ENCODE measurements at places on chromosomes 1 and 21. TPM values are rescaled to one million over a fixed set of nuclear protein-coding genes. Genes with fewer than 3 reads are reported as not detected.
A peak's percentile ranks its signal among the peaks of the same experiment; 100 is the strongest.

- no peak overlapping the region for H3K4me3 ChIP-seq
- H3K27me3 ChIP-seq, result no peaks in the 10 kb centered on the region
- no peak for DNase-seq
- no peaks in the 10 kb centered on the region for H3K4me1 ChIP-seq
These were observed 148.2 kb downstream of the FCRL5 start for GRCh38 chr1:157404063-157404501.

The LAMB3 gene
- 1.3 TPM for total RNA-seq

The FLG2 gene
- total RNA-seq, result not detected

- H3K4me1 ChIP-seq, result peaks cover 54% of the 10 kb centered on the region
These were observed 24.6 kb upstream of the PRSS38 start for GRCh38 chr1:227790868-227791267.

- H3K27me3 ChIP-seq, result no peaks in the 10 kb centered on the region
- no peak overlapping the region for H3K4me3 ChIP-seq
- no peak for DNase-seq
- H3K4me1 ChIP-seq, result no peaks in the 10 kb centered on the region
- H3K27ac ChIP-seq, result no peak overlapping the region
These were observed 394.8 kb downstream of the PTPRC start for GRCh38 chr1:199033661-199034060.

- H3K36me3 ChIP-seq, result no peaks in the 10 kb centered on the region
- no peak overlapping the region for H3K4me3 ChIP-seq
- H3K27ac ChIP-seq, result no peak overlapping the region
- H3K4me1 ChIP-seq, result no peaks in the 10 kb centered on the region
These were observed 413.9 kb downstream of the RPS6KC1 start for GRCh38 chr1:213464786-213465460.

GRCh38 chr1:204357551-204358490, 1.9 kb downstream of the PLEKHA6 start:
- peaks cover 40% of the 10 kb centered on the region for H3K4me1 ChIP-seq
- peak overlapping the region; percentile 43 for H3K4me3 ChIP-seq
- H3K36me3 ChIP-seq, result peaks cover 3% of the 10 kb centered on the region
- DNase-seq, result peak; percentile 84
- no peaks in the 10 kb centered on the region for H3K27me3 ChIP-seq

The CCDC181 gene
- total RNA-seq, result 6.1 TPM

The ADCY10 gene
- total RNA-seq, result 0.79 TPM

DNA sequence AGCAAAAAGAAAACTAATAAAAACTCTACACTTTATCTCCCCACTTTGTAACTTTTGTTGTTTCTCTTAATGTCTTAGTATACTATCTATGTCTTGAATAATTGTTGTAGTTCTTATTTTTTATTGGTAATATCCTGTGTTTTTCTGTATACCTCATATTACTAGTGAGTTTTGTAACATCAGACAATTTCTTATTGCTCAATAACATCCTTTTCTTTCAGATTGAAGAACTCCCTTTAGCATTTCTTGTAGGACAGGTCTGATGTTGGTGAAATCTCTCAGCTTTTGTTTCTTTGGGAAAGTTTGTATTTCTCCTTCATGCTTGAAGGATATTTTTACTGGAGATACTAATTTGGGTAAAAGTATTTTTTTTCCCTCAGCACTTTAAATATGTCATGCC, 79.8 kb upstream of the LRRC8B start:
- no peaks in the 10 kb centered on the region for H3K36me3 ChIP-seq
- H3K27me3 ChIP-seq, result no peaks in the 10 kb centered on the region
- no peak overlapping the region for H3K27ac ChIP-seq

The CFHR2 gene
- not detected for total RNA-seq

DNA sequence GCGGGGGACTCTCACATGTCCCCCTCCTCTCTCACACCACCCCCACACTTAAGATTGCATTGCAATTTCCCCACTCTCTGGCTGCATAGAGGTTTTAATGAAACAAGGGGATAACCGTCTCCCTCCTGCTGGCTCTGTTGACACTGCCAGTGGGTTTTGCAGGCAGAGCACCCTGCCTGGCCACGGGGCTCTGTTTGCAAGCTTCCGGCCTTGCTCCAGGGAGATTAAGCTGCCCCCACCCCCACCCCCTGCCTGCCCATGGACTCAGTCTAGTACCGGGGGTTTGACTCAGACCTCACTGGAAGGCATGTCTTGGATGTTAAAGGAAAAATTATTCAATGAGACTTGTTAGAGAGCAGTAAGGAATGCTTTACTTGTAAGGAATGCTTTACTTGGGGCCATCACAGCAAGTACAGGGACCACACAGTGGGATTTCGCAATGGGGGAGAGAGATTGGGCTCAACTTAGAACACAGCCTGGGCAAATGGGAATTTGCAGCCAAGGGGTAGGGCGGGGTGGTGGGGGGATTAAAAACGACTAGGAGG, 101.0 kb downstream of the AJAP1 start:
- H3K27ac ChIP-seq, result no peak overlapping the region
- no peak overlapping the region for H3K4me3 ChIP-seq
- H3K36me3 ChIP-seq, result peaks cover 10% of the 10 kb centered on the region
- H3K4me1 ChIP-seq, result peaks cover 41% of the 10 kb centered on the region

DNA sequence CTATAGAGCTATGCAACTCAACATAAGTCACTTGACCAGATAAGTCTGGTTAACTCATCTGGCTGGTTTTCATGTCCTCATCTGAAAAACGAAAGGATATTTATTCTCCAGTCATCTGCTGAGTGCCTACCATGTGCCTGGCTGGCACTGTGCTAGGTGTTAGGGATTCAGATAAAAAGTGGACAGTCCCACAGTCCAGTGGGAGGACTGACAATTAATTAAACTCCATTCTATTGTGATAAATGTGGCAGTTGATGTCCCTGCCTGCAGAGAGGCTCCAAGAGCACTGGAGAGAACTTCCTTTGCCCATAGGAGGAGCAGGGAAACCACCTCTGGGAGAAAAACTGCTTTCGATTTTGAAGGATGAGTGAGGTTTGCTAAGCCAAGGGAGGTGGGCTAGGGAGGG, 5.4 kb downstream of the NUAK2 start:
- H3K27me3 ChIP-seq, result no peaks in the 10 kb centered on the region
- peaks cover 36% of the 10 kb centered on the region for H3K4me1 ChIP-seq
- H3K36me3 ChIP-seq, result no peaks in the 10 kb centered on the region
- H3K27ac ChIP-seq, result no peak overlapping the region
- DNase-seq, result no peak
- no peak overlapping the region for H3K4me3 ChIP-seq

- no peak overlapping the region for H3K27ac ChIP-seq
- H3K36me3 ChIP-seq, result peaks cover 18% of the 10 kb centered on the region
- peak; percentile 15 for DNase-seq
- H3K27me3 ChIP-seq, result no peaks in the 10 kb centered on the region
- no peaks in the 10 kb centered on the region for H3K4me1 ChIP-seq
These were observed 93.7 kb downstream of the TTC3 start for GRCh38 chr21:37166733-37167132.

DNA sequence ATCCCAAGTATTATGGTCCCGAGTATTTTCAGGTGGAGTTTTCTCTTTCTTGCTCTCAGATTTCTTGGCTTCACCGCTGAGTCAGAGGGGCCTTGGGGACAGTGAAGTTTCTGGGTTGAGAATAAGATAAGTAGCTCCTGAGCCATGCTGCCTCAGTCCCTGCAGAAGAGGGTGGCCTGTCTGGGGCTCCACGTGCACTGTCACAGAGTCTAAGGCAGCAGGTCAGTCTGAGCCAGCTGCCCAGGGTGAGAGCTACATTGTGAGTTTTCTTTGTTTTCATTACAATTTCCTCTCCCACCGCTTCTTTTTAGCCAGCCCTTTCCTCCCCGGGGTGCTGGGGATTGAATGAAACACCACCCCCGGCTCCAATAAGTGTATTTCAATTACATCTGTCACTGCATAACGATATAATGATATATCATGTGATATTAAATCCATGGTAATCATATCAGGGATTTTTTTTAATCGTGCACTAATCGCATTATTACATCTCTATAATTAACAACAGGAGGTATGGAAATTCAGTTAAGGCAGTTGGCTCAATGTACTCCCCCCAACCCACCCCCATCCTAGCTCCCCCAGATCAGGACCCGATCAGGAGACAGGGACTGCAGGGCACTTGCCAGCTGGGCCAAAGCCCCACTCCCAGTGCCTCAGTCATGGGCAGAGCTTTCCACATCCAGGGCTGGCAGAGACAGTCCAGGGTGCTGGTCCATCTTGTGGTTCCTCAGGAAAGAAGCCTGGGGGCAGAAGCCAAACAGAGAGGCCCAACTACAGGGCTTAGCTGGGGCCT, 43.7 kb downstream of the DMAP1 start:
- H3K4me3 ChIP-seq, result no peak overlapping the region
- DNase-seq, result peak; percentile 50
- H3K4me1 ChIP-seq, result peaks cover 13% of the 10 kb centered on the region
- no peaks in the 10 kb centered on the region for H3K27me3 ChIP-seq
- peaks cover 22% of the 10 kb centered on the region for H3K36me3 ChIP-seq

GRCh38 chr1:22903113-22903512, 69.6 kb downstream of the LACTBL1 start:
- H3K4me3 ChIP-seq, result no peak overlapping the region
- H3K36me3 ChIP-seq, result peaks cover 29% of the 10 kb centered on the region
- no peak overlapping the region for H3K27ac ChIP-seq
- no peaks in the 10 kb centered on the region for H3K4me1 ChIP-seq

DNA sequence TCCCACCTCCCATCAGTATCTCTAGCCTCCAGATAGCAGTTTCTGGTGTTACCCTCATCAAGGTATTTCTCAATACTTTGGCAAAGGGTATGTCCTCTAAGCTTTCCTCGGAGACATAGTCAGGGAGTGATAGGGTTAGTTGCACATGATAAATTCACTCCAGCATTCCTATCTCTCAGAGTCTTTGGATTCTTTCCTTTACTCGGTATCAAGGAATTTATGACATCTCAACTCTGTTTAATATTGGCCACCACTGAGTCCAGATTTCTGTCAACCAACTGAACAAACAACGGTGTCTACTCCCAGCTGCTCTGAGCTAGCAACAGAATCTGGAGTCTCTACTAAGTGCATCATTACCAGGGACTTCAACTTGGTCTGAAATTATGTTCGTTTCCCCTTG, 233.4 kb downstream of the TM2D1 start:
- DNase-seq, result no peak
- no peak overlapping the region for H3K27ac ChIP-seq
- H3K4me1 ChIP-seq, result no peaks in the 10 kb centered on the region
- no peaks in the 10 kb centered on the region for H3K27me3 ChIP-seq
- no peaks in the 10 kb centered on the region for H3K36me3 ChIP-seq
- no peak overlapping the region for H3K4me3 ChIP-seq

The APCS gene
- not detected for total RNA-seq

DNA sequence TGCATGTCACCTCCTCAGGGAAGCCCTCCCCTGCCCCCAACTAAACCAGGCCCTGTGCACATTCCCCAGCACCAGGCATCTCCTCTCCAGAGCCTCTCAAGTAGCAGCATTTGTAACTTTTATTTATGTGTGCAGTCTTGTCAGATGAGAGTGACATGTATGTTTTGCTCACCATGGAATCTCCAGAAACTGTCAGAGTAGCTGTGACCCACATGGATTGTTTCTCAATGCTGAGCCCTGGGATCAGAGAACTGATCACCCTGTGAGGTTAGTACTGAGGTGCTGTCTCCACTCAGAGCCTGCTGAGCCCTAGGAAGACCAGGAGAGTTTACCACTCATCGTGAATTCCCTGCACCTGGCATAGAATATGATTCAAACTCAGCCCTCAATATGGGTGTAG, 190.9 kb upstream of the EDN2 start:
- H3K27me3 ChIP-seq, result peaks cover 2% of the 10 kb centered on the region
- no peak overlapping the region for H3K4me3 ChIP-seq
- H3K27ac ChIP-seq, result no peak overlapping the region
- peaks cover 29% of the 10 kb centered on the region for H3K4me1 ChIP-seq
- no peaks in the 10 kb centered on the region for H3K36me3 ChIP-seq

- peak overlapping the region; percentile 83 for H3K4me3 ChIP-seq
- H3K27ac ChIP-seq, result peak overlapping the region; percentile 79
- no peaks in the 10 kb centered on the region for H3K36me3 ChIP-seq
- DNase-seq, result peak; percentile 82
These were observed 868 bp downstream of the C1orf21 start for GRCh38 chr1:184387476-184388318.

DNA sequence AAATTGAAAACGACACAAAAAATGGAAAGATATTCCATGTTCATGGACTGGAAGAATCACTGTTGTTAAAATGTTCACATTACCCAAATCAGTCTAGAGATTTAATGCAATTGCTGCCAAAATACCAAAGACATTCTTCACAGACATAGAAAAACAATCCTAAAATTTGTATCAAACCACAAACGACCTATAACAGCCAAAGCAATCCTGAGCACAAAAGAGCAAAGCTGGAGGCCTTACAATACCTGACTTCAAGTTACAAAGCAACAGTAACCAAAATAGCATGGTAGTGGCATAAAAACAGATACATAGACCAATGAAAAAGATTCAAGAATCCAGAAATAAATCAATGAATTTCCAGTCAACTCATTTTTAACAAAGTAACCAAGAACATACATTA, 1077.3 kb downstream of the KCNT2 start:
- no peaks in the 10 kb centered on the region for H3K4me1 ChIP-seq
- no peaks in the 10 kb centered on the region for H3K36me3 ChIP-seq
- H3K4me3 ChIP-seq, result no peak overlapping the region
- no peak for DNase-seq

DNA sequence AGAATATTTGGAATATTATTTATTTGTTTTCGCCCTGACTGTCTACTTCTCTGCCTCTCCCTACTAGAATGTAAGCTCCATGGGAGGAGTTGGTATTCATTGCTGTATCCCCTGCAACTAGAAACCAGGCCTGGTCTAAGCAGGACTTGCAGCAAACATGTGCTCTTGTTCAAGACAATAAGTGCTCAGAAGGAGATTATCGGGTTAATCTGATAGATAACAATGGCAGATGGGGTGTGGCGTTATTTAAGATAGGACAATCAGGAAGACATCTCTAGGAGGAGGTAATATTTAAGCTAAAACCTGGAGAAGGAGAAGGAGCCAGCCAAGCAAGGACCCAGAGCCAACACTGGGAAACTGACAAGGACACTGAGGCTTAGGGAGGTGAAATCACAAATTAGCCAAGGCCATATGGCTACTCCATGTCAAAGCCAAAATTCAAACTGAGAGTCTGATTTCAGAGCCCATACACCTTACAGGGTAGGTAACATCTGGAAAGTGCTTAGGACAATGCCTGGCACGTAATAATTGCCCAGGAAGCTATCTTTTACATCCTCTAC, 41.5 kb downstream of the STYXL2 start:
- no peak overlapping the region for H3K4me3 ChIP-seq
- DNase-seq, result no peak
- H3K27me3 ChIP-seq, result no peaks in the 10 kb centered on the region
- H3K36me3 ChIP-seq, result no peaks in the 10 kb centered on the region
- no peak overlapping the region for H3K27ac ChIP-seq
- H3K4me1 ChIP-seq, result no peaks in the 10 kb centered on the region

DNA sequence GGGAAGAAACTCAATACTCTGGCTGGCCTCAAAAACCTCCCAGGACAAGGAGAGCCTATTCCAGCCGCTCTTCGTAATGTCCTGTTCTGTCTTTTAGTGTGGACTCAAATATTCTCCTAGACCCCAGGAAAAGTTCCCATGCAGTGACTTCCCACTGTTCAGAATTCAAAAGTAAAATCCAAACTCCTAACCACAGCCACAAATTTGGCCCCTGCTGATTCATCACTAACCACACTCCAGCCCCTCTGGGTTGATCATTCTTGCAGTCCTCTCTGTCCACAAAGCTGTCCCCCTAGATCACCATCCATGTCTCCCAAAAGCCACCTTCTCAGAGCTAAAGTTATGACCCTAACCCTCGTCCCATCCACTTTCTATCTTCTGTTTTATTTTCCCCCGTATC, 5.1 kb downstream of the CTNNBIP1 start:
- no peaks in the 10 kb centered on the region for H3K27me3 ChIP-seq
- no peak overlapping the region for H3K4me3 ChIP-seq
- H3K4me1 ChIP-seq, result peaks cover 24% of the 10 kb centered on the region
- peaks cover 3% of the 10 kb centered on the region for H3K36me3 ChIP-seq
- H3K27ac ChIP-seq, result no peak overlapping the region
- DNase-seq, result no peak

The KRTAP11-1 gene
- total RNA-seq, result not detected

The SETD4 gene
- 23.0 TPM for total RNA-seq
